ENCODE measurements at places on chromosomes 16 and 17.

GRCh38 chr17:51820766-51821165 lies 337.7 kb downstream of the CA10 start:
- no peak for DNase-seq

GRCh38 chr16:72428681-72429376 lies 256.9 kb upstream of the PMFBP1 start:
- DNase-seq, result no peak

- no peak for DNase-seq
Measured at GRCh38 chr16:68041783-68042182, 18.7 kb downstream of the DUS2 start.

- no peak for DNase-seq
Measured at GRCh38 chr17:42520540-42520951, 15.5 kb upstream of the NAGLU start.

DNA sequence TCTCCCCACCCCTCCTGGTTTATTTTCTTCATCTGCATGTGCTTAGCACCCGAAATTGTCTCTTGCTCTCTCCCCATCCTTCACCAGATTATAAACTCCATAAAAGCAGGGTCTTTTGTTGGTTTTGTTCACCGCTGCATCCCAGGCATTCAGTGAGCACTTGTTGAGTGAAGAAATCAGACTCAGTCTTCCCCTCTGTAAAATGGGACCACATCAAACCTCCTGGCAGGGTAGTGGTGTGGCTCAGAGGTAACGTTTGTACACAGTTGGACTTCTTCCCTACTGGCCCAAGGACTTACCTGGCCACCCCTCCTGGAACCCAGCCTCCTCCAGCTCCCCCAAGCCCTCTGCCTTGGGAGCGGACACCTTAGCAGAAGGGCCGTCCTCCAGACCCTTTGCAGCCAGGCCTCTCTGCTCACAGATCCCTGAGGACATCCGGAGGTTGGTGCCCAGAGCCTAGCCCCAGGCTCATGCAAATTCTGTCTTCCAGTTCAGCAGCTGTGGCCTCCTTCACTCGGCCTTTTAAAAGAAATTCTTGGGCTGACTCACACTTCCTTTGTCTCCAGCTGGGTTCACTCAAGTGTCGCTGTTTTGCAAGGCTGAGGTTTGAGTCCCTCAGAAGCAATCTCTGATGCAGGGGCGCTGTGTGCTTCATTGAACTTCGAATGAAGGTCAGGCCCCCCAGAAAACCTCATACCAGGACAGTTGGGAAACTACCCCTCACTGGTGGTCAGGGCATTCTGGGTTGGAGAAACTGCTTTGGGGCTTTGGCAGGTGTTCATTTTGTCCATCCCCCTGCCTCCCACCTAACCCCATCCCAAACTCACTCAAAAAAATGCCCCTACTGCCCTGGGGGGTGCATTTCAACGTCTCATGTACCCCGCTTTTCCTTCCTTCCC lies 16.8 kb upstream of the RMI2 start:
- DNase-seq, result peak; percentile 30

DNA sequence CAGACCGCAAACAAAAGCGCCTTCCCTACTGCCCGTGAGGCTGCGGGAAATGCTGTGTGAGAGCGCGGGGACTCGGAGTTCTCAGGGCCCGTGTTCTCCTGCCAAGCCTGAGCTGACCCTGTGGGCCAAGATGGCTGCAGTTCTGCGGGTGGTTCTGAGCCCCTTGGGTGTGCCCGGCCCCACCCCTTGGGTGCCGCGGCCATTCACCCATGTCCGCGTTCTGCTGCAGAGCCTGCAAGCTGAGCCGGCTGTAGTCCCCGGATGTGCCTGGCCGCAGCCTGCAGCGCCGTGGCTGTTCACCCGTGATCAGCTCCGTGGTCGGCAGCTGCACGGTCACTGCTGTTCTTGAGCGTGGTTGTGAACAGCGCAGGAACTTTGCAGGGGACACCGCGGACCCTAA lies 20.0 kb downstream of the ACSF3 start:
- DNase-seq, result no peak

DNA sequence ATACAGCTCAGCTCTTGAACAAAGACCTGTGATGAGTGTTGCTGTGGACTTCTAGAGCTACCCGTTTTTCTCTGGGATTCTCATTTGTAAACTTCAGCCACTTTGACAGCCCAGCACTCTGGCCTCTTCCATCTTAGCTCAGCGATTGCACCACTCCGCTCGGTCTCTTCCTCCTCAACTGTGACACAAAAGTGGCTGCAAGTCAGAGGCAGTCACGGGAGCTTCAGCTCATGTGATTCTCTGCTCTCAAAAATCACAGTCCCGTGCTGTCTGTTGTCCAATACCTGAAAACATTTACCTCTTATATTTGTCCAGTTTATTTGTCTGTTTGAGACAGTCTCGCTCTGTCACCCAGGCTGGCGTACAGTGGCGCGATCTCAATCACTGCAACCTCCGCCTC lies 75.7 kb upstream of the DNAH17 start:
- no peak for DNase-seq

GRCh38 chr17:6075050-6075449 lies 4.9 kb downstream of the WSCD1 start:
- DNase-seq, result no peak

GRCh38 chr17:80919331-80920311 lies 72.0 kb upstream of the CHMP6 start:
- no peak for DNase-seq

- DNase-seq, result no peak
Measured at GRCh38 chr17:71914812-71915211, 206.0 kb upstream of the SOX9 start.

DNA sequence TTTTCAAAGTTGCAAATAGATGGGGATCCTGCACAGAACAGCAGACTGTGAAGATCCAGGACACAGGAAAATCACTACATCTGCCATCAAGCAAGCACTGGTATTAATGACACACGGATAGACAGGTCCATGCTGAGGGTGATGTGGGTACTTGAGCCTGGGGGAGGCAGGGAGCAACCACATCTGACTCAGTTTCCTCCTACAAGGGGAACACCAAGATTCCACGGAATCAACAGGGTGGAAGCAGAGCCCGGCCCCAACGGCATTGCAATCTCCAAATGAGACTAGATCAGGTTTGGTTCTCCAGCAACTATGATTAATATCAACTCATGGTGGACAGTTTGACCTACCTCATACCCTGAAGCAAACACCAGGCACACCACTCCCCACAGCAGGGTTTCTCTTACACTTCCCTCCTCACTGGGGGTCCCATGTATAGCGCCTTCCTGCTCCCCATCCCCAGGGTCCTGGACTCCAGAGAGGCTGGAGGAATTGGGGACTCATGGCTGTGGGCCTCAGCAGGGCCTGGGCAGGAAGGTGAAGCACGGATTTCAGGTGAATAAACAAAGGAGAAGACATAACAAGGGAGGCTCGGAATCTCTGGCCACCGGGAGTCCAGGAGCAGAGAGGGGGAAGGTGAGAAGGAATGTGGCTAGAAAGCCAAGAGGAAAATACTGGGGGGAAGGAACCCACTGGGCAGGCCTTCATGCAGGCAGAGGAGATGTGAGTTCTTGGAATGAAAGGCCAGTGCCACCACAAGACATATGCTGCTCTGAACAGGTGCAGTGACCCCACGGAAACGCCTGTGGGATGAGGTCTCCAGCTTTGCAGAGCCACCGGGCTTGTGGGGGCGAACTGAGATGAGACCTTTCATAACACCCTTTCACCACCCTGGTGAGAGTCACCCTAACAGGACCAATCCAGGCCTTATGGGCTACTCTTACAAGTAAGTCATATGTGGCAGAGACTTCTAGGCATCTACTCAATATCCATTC lies 29.5 kb upstream of the PIK3R6 start:
- DNase-seq, result no peak

- DNase-seq, result no peak
Measured at GRCh38 chr17:75114552-75115314, 5.0 kb downstream of the ARMC7 start.

DNA sequence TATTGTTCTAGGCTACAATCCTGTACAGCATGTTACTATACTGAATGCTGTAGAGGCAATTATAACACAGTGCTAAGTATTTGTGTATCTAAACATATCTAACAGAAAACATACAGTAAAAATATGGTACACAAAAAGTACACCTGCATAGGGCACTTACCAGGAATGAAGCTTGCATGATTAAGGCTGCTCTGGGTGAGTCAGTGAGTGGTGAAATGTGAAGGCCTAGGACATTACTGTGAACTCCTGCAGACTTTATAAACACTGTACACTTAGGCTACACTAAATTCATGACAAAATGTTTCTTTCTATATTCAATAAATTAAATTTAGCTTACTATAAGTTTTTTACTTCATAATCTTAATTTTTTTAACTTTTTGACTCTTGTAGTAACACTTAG lies 37.1 kb downstream of the AMFR start:
- DNase-seq, result no peak

GRCh38 chr17:64146418-64147109 lies 16.6 kb upstream of the ERN1 start:
- no peak for DNase-seq

DNA sequence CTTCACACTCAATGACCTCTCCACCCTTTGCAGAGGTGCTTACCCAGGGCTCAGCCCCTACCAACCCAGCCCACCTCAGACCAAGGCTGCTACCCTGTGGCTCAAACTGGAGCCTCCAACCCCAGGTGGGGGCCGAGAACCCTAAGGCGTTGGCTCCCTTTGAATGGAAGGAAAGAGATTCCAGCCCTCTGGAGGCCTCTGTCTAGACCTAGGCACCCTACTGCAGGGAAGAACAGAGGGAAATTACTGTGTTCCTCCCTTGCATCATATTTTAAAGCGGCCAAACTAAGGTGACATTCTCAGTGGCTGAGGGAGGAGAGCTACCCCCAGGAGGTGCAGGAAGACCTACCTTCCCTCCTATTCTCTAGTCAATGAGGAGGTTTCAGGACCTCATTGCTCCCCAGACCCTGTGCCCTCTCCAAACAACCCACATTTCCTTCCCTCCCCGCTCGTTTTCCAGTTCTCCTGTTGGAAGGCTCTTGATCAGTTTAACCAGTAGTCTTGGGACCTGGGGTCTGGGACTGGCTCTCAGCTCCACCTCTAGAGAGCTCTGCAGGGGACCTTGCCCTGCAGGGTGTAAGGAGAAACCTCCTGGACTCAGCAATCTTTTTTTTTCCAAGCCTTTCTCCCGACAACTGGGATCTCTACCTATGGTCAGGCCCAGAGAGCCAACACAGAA lies 5.5 kb upstream of the HOXB8 start:
- DNase-seq, result no peak

DNA sequence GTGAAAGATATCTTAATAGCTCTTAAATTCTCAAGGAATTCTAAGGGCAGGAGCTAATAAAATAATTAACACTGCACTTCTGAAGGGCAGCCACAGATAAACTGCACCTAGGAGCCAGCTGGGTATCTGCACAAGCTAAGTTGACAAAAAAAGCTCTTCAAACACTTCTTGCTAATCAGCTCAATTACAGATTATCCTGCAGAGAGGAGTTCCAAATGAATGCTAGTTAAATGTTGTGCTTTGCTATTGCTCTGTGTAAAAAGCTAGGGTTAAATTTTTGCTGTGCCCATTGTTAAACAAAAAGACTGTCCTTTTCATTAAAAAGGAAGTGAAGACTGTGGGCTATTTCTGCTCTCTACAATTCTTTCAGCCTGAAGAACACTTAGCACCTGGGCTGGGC lies 158.5 kb upstream of the SHISA6 start:
- no peak for DNase-seq

DNA sequence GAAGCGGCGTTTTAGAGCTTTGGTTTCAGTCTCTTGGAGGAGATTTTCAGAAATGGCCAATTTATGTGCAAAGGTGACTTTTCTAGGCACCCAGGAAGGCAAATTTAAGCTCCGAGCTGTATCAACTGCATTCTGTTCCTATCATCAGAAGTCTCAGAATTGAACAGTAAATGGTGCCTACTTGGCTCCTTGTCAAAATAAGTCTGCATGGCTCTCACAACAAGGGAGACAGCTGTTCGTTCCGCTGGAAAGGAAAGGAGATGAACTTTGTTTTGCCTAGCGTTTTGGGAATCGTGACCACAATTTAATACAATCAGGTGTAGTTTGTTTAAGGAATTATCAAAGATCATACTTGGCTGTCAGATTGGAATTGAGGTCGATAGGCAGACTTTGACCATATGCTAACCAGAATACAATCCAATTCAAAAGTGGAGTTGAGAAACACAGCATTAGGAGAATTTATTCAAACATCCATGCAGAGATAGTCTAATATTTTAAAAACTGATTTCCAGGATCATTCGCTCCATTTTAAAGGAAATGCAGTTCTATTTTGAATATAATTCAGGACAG lies 139.4 kb downstream of the CPPED1 start:
- no peak for DNase-seq

- DNase-seq, result no peak
Measured at GRCh38 chr16:58999762-59000161, 265.6 kb upstream of the GOT2 start.

- peak; percentile 74 for DNase-seq
Measured at GRCh38 chr17:38557836-38558727, 47.7 kb downstream of the SRCIN1 start.

- no peak for DNase-seq
Measured at GRCh38 chr17:60627124-60627523, 27.1 kb downstream of the PPM1D start.

GRCh38 chr16:86229866-86230656 lies 280.3 kb upstream of the FOXF1 start:
- DNase-seq, result no peak

GRCh38 chr16:67386861-67387455 lies 6.3 kb downstream of the TPPP3 start:
- no peak for DNase-seq

DNA sequence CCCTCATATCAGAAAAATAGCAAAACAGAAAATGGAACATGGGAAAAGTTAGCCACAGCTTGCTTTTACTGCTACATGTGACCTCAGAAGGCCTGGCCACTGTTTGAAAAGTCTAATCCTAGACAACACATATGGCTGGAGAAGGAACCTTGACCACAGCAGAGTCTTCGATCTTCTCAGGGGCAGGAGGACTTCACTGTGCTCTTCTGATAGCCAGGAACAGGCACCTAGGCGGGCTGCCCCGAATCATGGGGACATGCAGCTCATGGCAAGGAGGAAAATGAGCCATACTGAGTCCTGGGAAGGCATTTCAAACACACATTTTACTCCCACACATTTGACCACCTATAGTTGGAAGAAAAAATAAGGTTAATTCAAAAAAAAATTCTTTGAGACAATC lies 31.1 kb upstream of the ADORA2B start:
- no peak for DNase-seq

All from activated CD8-positive, alpha-beta memory T cell treated with anti-CD3 and anti-CD28 coated beads for 4 hours (primary cell).